AG09319 (cell line): ENCODE measurements at places on chromosomes 11 and 22.

DNA sequence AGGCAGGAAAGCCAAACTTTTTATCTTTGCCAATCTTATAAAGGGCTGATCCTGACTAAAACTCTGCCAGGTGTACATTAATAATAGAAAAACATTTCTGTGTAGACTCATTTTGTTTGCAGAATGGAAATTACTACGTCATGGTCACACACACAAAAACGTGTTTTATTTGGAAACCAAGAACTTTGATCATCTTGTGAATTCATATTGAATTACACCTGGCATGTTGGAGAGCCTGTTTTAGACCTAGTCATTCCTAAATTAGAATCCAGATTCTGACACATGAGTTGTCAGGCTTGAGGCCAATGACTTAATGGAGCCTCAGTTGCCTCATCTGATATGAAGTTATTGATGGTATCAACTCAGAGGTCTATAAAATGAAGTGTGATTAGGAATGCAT lies 235.6 kb upstream of the TENM4 start:
- DNase-seq, result no peak

DNA sequence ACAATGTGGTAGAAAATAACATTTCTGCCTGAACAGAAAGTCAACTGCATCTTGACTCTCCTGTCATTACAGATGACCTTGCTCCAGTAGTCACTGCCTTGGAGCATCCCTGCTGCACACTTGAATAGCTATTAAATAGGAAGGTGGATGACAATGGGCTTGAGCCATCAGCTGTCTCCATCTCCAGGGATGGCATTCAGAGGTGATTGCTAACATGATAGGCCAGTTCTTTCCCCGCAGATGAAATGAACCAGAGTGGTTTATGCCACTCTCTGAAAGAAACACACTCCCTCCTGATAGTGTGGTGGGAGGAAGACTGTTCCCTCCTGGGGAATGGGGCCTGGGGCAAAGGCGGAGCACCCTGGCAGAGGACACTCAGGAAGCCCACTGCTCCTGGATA lies 57.1 kb upstream of the OLFML1 start:
- DNase-seq, result no peak

DNA sequence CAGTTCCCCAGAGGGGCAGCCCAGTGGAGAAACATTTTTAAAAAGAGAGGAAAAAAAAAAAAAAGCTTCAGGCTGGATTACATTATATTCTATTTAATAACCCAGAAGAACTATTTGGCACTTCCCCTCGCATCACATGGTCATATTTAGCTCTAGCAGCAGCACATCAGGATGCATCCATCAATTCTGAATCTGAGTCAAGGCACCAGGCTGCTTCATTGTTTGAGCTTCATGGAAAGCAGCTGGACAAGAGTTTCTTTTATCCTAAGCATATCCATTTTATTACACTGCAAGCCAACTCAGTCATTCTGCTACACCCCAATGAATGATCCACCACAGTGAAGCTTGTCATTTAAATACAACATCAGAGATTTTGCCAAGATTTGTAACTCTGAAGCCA lies 10.0 kb downstream of the SPTY2D1 start:
- DNase-seq, result no peak

DNA sequence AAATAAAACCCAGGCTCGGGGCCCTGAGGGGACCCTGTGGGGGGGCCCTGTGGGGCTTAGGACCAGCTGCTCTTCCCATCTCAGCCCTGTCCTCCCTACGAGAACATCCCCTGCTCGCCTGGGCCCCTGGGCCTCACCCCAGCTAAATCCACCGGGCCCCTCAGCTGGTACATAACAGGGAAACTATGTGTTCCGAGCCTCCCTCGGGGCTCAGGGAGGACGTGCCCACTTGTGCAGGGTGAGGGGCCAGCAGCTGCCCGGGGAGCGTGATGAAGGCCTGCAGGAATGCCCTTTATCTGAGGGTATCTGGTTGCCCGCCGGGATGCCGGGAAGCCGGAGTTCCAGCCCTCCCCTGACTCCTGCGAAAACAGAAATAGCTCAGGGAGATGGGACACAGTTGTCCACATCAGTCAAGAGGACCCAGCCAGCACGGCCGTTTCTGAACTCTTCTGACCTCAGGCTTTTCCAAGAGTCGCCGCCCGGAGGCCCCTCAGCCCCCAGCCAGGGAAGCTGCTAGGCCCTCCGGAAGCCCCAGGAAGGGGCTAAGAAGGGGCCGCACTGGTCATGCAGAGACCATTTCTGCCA lies 20.6 kb downstream of the MRPL23 start:
- no peak for DNase-seq

- no peak for DNase-seq
Measured at GRCh38 chr11:10984250-10984649, 126.4 kb upstream of the ZBED5 start.

- DNase-seq, result no peak
Measured at GRCh38 chr11:118648291-118648690, 31.2 kb downstream of the TREH start.

DNA sequence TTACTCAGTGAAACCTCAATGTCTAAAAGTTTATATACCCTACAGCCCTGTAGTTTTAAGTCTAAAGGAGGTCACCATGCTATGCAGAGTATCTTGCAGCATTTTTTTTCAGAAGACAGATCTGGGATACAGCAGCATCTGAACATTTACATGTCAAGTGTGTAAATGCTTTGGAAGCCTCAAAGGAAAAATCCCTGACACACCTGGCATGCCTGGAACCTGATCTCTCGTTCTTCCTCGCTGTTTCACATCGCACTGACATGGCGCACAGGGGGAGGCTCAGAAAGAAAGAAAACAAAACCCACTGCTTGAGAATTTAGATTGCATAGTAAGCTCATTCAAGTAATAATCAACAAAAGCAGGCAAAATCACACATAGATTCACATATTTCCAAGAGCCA lies 31.0 kb downstream of the PAX6 start:
- DNase-seq, result no peak

- DNase-seq, result no peak
Measured at GRCh38 chr22:27602390-27602789, 199.2 kb downstream of the MN1 start.

DNA sequence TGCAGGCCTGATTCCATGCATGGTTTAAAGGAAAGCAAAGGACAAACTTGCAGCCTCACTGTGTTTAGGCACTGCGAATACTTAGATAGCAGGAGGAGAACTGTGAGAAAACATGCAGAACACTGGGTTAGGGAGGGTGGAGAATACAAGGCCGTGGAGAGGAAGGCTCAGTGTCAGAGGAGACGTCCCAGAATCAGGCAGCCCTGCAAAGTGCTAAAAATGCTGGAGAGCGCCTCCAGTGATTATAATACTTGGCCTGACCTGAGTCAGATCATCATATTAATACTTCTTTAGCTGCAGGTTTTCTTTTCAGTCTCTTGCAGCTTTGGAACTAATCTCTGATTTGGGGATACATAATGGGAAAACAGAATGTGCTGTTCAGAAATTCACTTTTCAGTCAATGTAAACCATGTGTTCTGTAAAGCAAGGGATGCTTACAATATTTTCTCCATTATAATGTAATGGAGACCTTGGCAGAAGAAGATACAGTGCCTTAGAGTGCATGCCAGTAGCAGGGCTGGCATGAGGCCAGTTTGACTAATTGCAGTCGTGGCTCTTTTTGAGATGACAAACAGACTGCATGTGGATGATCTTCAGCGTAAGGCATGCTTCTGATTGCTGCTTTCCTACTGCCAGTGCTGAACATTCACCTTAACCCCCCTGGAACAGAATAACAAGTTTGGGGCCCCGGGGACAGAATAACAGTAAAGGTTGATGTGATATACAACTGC lies 16.8 kb downstream of the EXT2 start:
- DNase-seq, result peak; percentile 60

DNA sequence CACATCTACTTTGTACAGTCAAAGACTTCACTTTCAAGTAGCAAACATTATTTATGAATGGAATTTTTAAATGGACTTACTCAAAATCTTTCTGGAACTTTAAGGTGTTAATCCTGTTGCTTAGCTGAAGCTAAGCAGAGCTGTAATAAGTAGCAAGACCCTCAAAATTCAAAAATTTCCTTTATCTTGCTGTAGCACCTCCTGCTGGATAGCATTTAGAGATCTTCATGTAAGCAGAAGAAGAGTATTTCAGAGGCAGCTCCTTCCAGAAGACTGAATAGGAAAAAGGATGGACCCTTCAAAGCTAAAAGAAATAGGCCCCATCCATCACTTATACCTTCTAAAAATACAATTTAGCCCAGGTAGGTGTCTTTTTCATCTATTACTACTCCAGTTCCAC lies 3.4 kb downstream of the PHF21A start:
- no peak for DNase-seq

- no peak for DNase-seq
Measured at GRCh38 chr11:38517991-38518390, 1920.0 kb upstream of the RAG2 start.

DNA sequence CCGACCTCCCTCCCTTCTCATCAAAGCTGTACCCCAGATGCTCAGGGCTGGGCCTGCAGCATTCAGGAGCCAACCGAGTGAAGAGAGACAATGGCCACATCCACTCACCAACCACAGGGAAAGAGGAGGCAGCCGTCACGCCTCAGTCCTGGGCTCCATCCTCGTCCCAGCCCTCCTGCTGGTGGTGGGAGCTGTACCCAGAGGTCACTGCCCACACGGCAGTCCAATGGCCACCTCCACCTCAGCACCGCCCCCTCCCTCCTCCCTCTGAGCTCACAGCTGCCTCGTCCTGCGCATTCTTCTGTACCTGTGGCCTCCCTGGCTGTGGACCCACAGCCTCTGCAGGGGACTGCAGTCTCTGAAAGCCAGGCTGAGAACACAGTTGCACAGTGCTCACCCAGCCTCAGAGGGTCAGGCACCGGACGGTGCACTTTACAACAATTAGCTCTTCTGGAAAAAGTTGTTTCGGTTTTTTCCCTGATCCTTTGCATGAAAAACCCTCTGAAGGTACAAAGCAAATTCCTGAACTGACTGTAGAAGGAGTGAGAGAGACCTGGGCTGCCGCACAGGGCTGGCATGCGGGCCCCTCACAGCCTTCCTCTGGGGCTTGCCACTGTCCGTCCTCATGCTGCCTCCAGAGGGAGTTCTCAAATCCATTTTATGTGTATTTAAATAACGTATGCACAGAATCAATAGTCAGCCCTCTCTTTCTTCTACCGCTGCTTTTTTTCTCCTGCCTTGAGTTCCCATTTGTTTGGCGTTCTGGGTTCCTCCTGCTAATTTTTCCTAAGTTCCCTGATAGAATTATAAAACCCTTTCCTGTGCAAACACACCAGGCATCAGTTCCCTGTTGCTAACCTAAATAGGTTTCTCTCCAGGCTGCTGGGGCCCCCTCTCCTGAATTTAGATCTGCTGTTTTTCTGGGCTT lies 52.7 kb downstream of the PHF21B start:
- DNase-seq, result no peak

DNA sequence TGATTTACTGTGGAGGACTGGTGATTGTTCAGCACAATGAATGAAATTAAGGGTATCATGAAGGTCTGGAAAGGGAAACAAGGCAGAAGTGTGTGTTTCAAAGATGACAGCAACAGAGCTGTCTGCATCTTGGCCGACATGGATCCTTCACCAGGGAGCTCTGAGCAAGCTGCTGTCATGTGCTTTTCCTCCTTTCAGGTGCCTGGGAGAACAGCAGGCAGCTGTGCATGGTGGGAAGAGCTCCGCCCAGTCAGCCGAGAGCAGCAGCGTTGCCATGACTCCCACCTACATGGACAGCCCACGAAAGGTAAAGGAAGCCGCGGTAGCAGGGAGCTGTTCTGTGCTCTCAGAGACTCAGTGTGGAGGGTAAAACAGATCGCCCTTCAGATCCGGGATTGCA lies 87.1 kb upstream of the YWHAH start:
- no peak for DNase-seq

DNA sequence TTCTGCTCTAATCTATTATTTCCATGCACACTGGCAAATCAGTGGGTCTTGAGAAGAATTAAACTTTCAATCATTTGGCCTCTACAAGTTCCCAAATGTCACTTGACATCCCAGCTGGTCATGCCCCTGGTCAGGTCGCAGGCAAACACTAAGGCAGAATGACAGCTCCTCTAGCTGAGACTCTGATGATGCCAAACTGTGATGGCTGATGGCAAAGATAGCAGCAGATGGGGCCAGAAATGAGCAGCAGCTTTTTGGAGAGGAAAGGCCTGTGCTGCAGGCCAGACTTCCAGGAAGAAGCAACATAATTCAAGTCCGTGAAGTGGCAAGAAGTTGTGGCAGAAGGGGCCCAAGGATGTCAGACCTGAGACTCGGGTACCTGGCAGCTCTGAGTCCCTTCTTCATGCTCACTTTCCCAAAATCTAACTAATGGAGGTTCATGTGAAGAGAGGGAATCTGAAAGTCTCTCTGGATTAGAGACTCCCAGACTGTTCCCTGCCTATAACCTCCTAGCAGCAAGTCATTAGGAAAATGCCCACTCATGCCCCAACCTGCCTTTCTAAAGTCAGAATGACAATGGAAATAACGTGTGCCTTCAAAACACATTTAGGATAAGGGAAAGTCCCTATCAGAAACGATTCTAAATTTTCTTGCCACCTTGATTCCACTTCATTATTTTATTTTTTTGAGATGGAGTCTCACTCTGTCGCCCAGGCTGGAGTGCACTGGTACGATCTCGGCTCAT lies 9.4 kb upstream of the PMM1 start:
- no peak for DNase-seq

DNA sequence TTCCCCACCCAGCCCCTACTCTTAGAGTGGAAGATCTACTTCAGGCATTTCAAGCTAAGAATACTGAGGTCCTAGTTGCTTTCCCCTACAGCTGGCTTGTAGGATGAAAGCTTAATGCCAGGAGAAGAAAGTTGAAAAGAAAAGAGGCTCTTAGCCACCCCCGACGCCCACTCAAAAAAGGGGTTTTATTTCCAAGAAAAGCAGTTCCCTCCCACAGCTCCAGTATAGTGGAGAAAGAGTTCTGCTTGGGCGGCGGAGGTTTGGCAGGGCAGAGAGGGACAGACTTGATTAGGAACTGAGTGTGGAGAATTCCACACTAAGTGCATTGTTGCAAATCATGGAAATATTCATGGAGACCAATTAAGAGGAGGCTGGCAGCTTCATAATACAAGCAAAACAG lies 470.9 kb downstream of the ETS1 start:
- DNase-seq, result no peak

DNA sequence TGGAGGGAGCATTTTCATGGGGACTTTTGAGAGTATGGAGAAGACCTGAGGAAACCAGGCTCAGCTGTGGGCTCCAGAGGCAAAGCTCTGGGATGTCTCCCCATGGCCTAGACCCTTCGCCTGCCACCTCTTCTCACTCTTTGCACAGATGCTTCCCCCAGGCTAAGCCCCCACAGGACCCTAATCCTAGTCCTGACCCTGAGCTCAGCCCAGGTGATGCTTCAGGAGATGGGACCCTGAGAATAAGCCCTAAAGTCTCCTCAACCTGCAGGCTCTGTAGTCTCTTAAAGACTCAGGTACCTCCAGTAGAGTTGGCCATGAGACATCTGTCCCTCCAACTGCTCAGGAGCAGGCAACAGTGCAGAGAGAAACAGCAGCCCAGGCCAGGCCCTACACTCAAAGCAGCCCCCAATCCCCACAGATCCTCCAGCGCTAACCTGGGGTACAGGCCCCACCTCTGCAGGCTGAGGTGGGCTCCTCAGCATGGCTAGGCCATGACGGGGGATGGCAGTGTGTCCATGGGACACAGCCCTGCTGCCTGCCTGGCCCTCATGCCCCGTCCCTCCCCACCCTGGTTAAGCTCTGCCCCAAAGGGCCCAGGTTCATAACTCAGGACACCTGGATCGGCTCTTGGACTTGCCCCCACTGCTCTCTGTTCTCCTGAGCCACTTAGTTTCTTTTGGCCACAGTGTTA lies 39.4 kb downstream of the GGTLC2 start:
- DNase-seq, result no peak
